ENCODE measurements at places on chromosomes 2 and 18.
A peak's percentile ranks its signal among the peaks of the same experiment; 100 is the strongest.

DNA sequence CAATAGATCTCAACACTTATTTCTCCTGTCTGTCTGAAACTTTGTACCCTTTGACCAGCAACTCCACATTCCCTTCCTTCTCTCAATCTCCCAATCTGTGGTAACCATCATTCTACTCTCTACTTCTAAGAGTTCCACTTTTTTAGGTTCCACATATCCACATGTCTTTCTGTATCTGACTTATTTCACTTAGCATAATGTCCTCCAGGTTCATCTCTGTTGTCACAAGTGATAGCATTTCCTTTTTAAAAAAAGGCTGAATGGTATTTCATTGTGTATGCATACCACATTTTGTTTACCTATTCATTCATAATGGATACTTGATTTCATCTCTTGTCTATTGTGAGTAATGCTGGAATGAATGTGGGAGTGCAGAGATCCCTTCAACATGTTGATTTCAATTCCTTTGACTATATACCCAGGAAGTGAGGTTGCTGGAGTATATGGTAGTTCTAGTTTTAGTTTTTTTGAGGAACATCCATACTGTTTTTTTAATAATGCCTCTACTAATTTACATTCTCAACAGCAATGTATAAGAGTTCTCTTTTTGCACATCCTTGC lies 18.8 kb upstream of the MMADHC start:
- ATAC-seq: no peak

DNA sequence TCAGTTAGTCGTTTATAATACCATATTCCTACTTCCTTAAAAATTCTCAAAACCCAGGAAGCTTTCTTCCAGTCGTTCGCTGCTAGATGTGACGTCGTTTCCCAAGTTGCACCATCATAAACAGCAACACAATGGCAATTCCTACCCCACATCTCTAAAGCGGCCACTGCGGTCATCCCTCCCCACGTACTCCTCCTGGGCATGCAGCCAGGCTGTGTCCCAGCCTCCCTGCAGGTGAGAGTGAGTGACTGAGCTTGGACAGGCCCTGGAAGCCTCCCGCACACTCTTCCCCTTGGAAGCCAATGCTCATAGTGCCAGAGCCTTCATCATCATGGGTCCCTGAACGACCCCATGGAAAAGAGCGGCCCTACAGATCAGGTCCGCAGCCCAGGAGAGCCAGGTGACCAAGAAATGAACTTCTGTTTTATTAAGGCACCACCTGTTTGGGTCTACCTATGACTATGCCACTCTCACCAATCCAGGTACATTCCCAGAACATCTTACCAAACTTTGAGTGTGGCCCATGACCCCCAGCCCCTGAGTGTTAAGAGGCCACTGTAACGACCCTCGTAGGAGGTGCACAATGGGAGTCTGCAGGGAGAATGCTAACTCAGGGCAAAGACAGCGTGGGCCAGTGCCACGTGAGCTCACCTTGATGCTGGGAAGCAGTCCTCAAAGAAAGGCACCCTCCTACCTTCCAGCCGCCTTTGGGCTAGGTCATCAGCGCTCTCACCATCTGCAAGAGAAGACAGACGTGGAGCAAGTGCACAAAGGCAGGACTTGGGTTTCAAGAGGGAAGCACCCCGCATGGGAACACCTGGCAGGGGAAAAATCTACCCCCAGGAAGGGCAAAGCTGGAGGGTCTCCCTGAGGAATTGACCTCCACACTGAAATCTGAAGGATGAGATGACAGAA lies 74.7 kb upstream of the RAB6C start:
- ATAC-seq: no peak

GRCh38 chr2:74357627-74358026 lies 14.4 kb upstream of the SLC4A5 start:
- no peak for ATAC-seq

- no peak for ATAC-seq
These were observed 303.4 kb downstream of the PIK3C3 start for GRCh38 chr18:42258301-42258965.

DNA sequence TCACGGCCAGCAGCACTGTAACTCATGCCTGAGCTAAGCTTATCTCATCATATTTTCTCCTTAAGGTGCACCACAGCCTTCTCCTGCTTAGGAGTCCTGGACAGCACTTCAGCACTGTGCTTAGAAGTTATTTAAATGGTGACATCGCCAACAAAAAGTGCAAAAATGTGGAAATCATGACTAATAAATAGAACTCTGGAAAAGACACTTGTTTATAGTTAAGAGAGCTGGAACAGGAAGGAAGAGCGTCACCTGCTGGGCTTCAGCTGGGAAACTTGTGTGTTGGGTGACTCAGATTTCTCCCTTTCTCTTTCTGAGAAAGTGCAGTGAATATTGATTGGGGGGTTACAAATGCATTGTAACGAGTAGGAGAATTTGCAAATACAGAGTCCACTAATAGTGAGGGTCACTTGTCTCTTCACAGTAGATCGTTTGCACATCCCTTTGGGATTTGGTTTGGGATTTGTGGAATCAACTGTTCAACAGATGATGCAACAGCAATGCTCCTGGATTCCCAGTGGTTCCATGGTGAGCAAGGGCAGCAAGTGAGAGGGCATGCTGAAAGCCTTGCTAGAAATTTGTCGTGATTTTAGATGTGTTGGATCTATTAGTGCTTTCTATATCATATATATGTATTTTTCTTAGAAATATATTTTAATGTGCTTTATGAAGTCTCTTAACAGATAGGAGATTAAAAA lies 84.2 kb downstream of the DOK6 start:
- ATAC-seq: no peak

GRCh38 chr18:74395648-74396154 lies 61.4 kb downstream of the DIPK1C start:
- no peak for ATAC-seq

DNA sequence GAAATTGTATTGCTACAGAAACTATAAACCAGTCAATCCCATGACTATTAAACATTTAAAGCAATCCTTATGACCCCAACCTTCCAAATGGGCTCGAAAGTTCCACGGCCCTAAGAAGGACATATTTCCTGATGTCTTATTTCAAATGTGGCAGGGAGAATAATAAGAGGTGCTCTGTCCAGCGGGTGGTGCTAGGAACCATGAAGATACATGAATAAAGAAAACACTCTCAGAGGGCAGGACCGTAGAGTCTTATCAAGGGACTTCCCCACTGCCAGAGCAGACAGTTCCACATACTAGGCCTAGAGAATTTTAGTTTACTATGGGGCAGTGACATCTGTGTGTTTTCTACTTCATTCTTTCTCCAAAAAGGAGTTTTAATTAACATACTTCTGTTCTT lies 187.1 kb upstream of the PIK3C3 start:
- ATAC-seq: no peak

DNA sequence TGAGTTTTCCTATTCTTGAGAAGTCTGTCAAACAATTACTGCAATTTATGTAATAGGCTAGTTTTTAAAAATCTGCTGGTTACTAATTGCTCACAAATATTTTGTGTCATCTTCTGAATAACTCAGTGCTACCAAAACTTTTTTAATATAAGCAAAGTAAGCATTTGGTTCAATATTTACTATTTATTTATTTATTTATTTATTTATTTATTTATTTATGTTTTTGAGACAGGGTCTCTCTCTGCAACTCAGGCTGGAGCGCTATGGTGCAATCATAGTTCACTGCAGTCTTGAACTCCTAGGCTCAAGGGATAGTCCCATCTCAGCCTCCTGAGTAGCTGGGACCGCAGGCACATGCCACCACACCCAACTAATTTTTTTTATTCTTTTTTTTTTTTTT lies 60.4 kb upstream of the CDH20 start:
- ATAC-seq: no peak

GRCh38 chr2:19435815-19436214 lies 77.4 kb upstream of the OSR1 start:
- no peak for ATAC-seq

- ATAC-seq: no peak
These were observed 43.4 kb upstream of the OTOF start for GRCh38 chr2:26521054-26521912.

DNA sequence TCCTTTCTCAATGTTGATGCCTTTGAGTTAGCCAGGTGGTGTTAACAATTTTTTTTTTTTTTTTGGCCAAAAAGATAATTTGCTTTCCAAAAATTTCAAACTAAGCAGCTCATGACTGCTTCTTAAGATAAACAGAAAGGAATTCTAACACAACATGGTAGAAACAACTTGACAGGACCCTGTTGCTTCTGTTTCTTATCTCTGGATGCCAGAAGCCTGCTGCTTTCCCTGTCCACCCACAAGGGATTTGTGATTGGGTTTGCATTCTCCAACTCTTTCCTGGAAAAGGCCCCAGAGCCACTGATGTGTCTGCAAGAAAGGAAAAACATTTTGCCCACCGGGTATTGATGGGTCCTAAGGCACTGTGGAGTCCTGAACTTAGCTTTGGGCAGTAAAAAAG lies 217.2 kb upstream of the PKDCC start:
- no peak for ATAC-seq

DNA sequence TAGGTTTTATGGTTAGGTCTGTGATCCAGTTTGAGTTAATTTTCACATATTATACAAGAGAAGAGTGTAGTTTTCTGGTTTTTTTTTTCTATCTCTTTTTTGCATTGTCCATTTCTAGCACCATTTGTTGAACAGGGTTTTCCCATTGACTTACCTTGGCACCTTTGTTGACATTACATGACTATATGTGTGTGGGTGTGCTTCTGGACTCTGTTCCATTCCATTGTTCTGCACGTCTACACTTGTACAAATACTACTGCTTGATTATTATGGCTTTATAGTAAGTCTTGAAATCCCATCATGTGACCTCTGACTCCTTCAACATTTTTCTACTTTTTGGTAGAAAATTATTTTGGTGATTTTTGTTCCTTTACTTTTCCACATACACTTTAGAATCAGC lies 38.7 kb downstream of the UBE2F start:
- ATAC-seq: no peak

- no peak for ATAC-seq
These were observed 2.3 kb upstream of the CHN1 start for GRCh38 chr2:175007510-175007909.

GRCh38 chr2:26621469-26622199 lies 19.5 kb downstream of the CIB4 start:
- ATAC-seq: no peak

DNA sequence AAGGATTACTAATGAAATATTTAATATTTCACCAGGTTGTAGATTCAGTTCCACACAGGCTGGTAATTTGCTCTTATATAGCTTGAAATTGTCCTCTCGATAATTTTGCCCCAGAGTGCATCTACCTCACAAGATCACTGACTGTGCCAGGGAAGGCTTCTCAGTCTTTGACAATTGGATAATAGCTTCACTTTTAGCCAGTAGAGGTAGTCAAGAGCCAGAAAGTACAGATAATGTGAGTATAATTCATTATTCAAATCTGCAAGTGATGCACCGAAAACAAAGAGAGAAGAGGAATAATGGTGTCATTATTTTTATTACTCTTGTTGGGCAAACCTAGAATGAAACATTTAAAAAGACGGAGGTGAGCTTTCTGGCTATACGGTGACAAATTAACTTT lies 292.8 kb downstream of the EN1 start:
- ATAC-seq: no peak

DNA sequence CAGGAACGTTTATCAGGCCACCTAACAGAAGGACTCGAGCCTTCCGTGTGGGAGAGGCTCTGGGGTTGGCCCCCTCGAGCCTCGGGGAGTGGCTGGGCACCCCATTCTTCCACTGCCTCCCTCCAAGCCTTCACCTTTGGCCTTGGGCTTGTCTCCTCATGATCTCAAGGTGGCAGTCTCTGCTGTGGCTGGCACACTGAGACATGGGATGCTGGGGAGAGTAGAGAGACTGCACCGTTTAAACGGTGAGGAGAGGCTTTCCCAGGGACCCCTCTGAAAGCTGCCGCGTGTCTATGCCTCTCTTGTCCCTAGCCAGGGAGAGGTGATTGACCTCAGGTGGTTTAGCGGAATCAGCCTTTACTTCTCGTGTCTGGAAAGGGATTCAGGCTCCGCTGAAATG lies 71.0 kb downstream of the DCDC2C start:
- no peak for ATAC-seq

DNA sequence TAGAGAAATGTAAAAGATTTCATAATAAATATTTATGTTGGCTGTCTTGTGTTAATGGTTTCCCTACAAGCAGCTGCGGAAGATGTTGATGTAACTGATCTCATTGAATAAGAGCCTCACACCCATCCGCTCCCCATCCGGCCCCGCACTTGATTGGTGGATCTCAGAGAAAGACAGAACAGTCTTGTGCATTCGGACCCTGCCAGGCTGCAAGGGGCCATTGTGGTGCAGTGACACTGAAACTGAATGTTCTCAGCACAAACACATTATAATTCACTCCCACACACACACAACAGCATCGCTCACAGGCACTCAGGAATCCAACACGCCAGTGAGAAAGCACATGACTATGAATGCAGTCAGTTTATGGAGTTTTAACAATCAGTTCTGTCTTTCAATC lies 47.8 kb downstream of the PRELID3A start:
- ATAC-seq: no peak

- no peak for ATAC-seq
These were observed 433.7 kb upstream of the RAB12 start for GRCh38 chr18:8175501-8176061.

DNA sequence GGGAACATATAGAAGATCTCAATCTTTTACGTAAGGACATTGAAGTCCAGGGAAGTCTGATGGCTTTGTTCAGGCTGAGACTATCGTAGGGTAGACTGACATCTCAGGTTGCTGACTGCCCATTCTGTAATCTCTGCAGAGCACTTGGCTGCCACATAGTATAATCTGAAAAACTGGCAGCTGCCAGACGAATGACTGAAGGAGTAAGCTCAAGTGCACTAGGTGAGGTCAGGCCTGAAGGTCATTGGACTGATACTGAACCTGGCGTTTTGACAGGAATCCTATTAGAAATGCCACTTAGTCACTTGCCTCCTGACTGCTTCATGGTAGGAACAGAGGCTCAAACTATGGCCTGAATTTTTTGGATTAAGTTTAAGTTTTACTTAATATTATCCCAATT lies 23.5 kb downstream of the GPD2 start:
- no peak for ATAC-seq

- ATAC-seq: no peak
These were observed 136.1 kb downstream of the EXOC6B start for GRCh38 chr2:72689579-72690195.

DNA sequence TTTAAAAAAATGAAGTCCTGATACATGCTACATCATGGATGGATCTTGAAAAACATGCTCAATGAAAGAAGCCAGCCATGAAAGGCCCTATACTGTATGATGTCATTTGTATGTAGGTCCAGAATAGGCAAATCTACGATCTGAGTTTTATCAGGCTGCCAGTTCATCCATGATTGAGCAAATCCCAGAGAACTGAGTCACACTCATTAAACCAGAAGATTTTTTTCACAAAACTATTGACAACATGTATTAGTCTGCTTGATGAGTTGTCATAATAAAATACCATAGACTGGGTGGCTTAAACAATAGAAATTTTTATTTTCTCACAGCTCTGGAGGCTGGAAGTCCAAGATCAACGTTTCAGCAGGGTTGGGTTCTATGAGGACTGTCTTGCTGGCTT lies 130.7 kb downstream of the MREG start:
- ATAC-seq: no peak

DNA sequence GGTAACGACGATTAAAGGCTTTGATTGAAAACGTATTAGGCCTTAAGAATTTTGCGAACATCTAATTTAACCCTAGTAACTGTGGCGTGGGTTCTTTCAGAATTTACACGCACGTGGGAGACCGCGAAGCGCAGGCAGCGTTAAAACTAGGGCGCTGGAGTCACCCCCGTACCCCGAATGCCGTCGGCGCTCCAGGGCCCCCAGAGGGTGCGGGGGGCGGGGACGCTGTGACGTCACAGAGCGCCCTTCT lies 673 bp upstream of the SMCHD1 start:
- peak; percentile 72 for ATAC-seq
